ENCODE measurements at places on chromosomes 1 and 21. TPM values are rescaled to one million over a fixed set of nuclear protein-coding genes. Genes with fewer than 3 reads are reported as not detected.

Gene FCGR2B
- total RNA-seq, result 0.36 TPM

DNA sequence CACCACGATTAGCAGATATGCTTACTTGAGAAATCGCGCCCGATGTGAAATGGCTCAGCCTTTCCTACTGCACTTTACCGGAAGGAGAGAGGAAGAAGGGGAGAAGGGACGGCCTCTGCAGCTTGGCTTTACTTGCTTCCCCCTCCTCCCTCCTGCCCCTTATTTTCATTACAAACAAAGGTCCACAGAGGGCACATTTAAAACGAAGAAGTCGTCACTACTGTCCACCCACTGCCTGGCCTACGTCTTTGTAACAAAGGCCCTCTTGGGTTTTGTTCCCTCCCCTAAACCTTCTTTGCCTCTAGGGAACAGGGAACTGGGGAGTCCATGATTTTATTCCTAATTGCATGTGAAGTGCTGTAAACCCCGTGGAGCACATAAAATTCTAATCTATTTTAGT is 308.5 kb downstream of the LMX1A start:
- H3K4me3 ChIP-seq, result no peak overlapping the region
- peak overlapping the region; percentile 42 for H3K27ac ChIP-seq
- no peak for DNase-seq
- H3K36me3 ChIP-seq, result no peaks in the 10 kb centered on the region

GRCh38 chr1:217482356-217483102 is 148.4 kb downstream of the GPATCH2 start:
- H3K4me3 ChIP-seq, result no peak overlapping the region
- H3K27me3 ChIP-seq, result no peaks in the 10 kb centered on the region
- DNase-seq, result no peak
- H3K36me3 ChIP-seq, result peaks cover 23% of the 10 kb centered on the region
- no peak overlapping the region for H3K27ac ChIP-seq

Gene CNN3
- total RNA-seq, result 342 TPM

Gene SRSF10
- 220 TPM for total RNA-seq

DNA sequence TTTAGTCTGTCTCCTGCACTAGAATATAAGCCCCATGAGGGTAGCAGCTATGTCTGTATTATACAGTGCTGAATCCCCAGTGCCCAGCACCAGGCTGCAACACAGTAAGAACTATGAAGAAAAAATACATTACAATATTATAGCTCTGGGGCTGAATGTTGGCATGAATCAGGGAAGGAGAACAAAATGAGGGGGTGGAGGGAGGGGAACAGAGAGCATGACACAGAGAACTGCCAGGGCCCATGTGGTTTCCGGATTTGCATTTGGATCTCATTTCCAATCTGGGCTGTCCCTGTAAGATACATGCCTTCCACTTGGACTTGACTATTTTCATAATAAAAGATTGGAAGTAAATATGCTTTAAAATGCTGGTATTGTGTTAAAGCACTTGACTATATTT is 35.8 kb downstream of the C1orf198 start:
- no peak overlapping the region for H3K27ac ChIP-seq
- H3K4me3 ChIP-seq, result no peak overlapping the region
- H3K36me3 ChIP-seq, result peaks cover 3% of the 10 kb centered on the region
- DNase-seq, result no peak
- H3K4me1 ChIP-seq, result peaks cover 6% of the 10 kb centered on the region

DNA sequence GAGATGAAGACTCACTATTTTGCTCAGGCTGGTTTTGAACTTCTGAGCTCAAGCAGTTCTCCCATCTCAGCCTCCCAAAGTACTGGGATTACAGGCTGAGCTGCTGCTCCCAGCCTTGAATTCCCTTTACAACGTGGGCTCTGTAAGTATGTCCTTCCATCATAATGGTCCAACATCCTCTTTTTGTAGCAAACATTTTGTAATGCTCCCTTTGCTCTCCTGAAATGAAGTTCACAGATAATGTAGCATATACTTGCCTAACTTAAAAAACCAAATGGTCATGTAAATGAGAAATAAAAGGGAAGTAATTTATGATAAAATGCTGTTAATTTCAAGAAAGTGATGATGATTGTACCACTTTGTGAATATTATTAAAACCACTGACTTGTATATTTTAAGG is 30.5 kb upstream of the THEM4 start:
- DNase-seq, result no peak
- H3K27me3 ChIP-seq, result no peaks in the 10 kb centered on the region
- H3K4me3 ChIP-seq, result no peak overlapping the region
- peaks cover 48% of the 10 kb centered on the region for H3K4me1 ChIP-seq
- H3K27ac ChIP-seq, result no peak overlapping the region

DNA sequence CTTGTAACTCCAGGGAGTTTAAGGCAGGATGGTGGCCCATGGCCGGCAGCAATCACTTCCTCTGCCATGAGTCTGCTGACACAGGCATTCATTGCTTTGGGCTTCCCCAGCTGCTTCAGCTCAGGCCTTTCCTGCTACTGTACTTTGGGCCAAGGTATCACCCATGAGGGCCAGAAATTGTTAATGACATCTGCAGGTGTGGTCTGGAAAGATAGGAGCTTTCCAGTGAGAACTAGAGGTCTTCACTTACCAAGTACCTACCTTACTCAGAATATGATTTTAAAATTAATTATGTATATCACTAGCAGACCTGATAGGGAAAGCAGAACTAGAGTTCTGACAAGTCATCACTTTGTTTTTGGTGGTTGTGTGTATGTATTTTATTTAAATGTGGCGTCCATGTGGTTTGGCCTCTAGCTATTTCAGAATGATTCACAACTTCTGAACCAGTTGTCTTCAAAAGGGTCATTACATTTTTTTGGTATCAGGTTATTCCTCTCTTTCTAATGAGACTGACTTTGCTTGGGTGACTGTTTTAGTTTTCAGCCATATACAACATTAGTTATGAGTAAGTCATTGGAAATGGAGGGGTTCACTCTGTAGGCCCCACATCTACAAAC is 2.7 kb downstream of the RGL1 start:
- H3K4me3 ChIP-seq, result no peak overlapping the region

- H3K27me3 ChIP-seq, result no peaks in the 10 kb centered on the region
- peaks cover 9% of the 10 kb centered on the region for H3K4me1 ChIP-seq
- peaks cover 2% of the 10 kb centered on the region for H3K36me3 ChIP-seq
- no peak overlapping the region for H3K4me3 ChIP-seq
Observed at GRCh38 chr1:203638103-203638475, 11.5 kb downstream of the ATP2B4 start.

DNA sequence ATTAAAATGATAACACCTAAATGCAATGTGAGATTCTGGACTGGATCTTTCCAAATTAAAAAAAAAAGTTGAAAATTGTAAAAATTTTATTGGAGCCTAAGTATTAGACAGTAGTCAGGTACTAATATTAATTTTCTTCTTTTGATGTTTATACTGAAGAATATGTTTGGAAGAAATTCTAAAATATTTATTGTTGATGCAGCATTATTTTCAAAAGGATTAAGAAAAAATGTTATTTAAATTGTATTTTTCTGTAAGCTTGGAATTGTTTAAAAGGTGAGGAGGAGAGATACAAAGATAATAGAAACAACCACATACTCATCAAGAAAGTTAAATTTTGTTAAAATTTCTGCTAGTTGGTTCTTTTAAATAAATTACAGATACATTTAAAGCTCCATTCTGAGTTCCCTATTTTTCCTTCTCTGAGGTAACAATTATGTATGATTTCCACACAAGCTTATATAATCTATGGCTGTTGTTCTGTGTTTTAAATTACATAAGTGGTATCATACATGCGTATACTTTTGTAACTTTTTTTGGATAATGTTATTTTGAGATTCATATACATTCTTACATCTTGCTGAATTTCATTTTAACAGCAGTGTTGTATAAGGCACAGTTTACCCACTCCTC is 180.3 kb upstream of the RGS18 start:
- no peak overlapping the region for H3K27ac ChIP-seq
- H3K36me3 ChIP-seq, result peaks cover 4% of the 10 kb centered on the region
- no peak for DNase-seq
- H3K4me3 ChIP-seq, result no peak overlapping the region
- H3K4me1 ChIP-seq, result no peaks in the 10 kb centered on the region

DNA sequence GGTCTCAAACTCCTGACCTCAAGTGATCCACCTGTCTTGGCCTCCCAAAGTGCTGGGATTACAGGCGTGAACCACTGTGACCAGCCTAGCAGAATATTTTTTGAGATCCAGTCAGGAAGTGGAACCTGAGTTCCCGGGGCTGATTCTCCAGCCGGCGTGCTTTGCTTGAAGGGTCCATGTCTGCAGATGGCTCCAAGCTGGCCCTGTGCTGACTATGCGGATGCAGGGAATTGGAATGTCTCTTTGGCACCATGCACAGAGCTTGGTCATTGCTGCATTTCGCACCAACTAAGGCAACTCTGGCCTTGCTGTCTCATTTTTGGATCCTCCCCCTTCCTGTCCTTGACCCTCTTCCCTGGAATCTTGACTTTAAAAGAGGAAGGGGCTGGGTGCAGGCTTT is 28.1 kb downstream of the ARHGEF10L start:
- no peak for DNase-seq
- peaks cover 2% of the 10 kb centered on the region for H3K36me3 ChIP-seq
- no peak overlapping the region for H3K4me3 ChIP-seq
- H3K27me3 ChIP-seq, result peaks cover 43% of the 10 kb centered on the region
- H3K4me1 ChIP-seq, result peaks cover 11% of the 10 kb centered on the region

Gene DIRAS3
- 7.4 TPM for total RNA-seq

GRCh38 chr1:182121787-182122186 is 60.3 kb upstream of the ZNF648 start:
- H3K27ac ChIP-seq, result peak overlapping the region; percentile 23
- H3K4me3 ChIP-seq, result no peak overlapping the region
- H3K4me1 ChIP-seq, result peaks cover 35% of the 10 kb centered on the region
- DNase-seq, result no peak
- H3K36me3 ChIP-seq, result no peaks in the 10 kb centered on the region

Gene AMY2A
- total RNA-seq, result not detected

- no peak for DNase-seq
- H3K4me3 ChIP-seq, result no peak overlapping the region
- no peaks in the 10 kb centered on the region for H3K4me1 ChIP-seq
- no peaks in the 10 kb centered on the region for H3K36me3 ChIP-seq
- no peaks in the 10 kb centered on the region for H3K27me3 ChIP-seq
Observed at GRCh38 chr1:147496571-147497210, 44.6 kb upstream of the BCL9 start.

DNA sequence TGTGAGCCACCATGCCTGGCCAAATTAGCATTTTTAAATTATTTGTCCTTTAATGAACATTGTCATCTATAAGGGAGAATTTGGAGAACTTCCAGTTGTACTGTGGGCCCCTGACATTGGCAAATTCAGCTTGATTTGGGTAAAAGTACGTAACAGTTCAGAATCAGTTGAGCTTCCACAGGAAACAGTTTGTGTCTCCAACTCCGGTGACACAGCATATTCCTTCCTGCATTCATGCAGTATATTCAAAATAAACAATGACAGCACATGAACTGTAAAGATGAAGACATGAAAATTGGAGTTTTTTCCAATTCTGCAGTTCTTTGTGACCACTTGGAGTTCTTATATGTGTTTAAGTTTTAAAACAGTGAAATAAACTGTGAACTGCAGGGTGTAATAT is 28.2 kb downstream of the RNF220 start:
- H3K4me3 ChIP-seq, result no peak overlapping the region
- peaks cover 21% of the 10 kb centered on the region for H3K27me3 ChIP-seq
- H3K36me3 ChIP-seq, result no peaks in the 10 kb centered on the region

GRCh38 chr1:29687601-29688244 is 451.4 kb downstream of the PTPRU start:
- peaks cover 6% of the 10 kb centered on the region for H3K4me1 ChIP-seq
- no peaks in the 10 kb centered on the region for H3K36me3 ChIP-seq
- peaks cover 28% of the 10 kb centered on the region for H3K27me3 ChIP-seq
- no peak for DNase-seq

Gene TSACC
- total RNA-seq, result 0.65 TPM

GRCh38 chr21:41766883-41767605 is at the start of gene RIPK4:
Gene RIPK4, minus strand, starts transcription at chr21:41767052. Its CDS starts 11 bp downstream, at chr21:41767041.
- peak; percentile 84 for DNase-seq
- no peaks in the 10 kb centered on the region for H3K36me3 ChIP-seq
- peak within 1 kb of the TSS; percentile 93 for H3K4me3 ChIP-seq
- peaks cover 33% of the 10 kb centered on the region for H3K27me3 ChIP-seq
- peak within 1 kb of the TSS; percentile 97 for H3K27ac ChIP-seq
- H3K4me1 ChIP-seq, result peaks cover 68% of the 10 kb centered on the region

Gene DMRTA2
- 0.20 TPM for total RNA-seq

- H3K36me3 ChIP-seq, result peaks cover 8% of the 10 kb centered on the region
- H3K27ac ChIP-seq, result no peak overlapping the region
- H3K4me3 ChIP-seq, result no peak overlapping the region
- no peaks in the 10 kb centered on the region for H3K4me1 ChIP-seq
- no peaks in the 10 kb centered on the region for H3K27me3 ChIP-seq
Observed at GRCh38 chr1:109354929-109355328, 42.8 kb downstream of the SORT1 start.

- no peaks in the 10 kb centered on the region for H3K36me3 ChIP-seq
- peaks cover 27% of the 10 kb centered on the region for H3K27me3 ChIP-seq
- DNase-seq, result no peak
Observed at GRCh38 chr1:207920444-207921021, 9.6 kb upstream of the CD34 start.

DNA sequence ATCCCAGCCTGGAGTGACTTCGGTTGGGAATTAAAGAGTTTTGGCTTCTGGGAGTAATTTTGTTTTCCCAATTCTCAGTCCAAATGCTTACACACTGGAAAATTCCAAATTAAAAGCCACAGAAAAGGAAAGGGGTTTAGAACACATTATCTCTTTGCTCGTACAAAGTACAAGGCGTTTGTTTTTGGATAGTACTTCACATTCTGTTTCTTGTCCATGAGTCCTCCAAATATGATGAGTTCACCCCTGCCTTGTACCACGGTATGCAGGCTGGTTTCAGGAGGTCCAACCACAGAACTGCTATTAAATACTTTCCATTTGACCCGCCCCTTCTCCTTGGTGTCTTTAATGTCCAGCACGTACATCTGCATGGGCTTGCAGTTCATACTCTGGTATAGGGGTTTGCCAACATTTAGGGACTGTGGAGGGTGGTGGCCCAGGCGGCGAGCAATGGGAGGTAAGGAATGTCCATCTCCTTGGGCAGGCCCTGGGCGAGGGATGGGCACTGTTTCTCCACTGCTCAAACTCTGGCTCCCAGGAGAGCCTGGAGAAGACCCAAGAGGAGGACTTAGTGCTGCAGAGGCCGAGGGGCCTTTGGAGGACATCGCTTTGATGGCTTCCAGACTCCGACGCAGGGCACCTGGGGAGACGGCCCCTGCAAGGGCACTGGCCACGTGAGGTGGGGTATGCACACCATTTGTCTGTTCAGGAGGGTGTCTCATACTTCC is 13.7 kb upstream of the CPLANE2 start:
- H3K27me3 ChIP-seq, result no peaks in the 10 kb centered on the region
- no peak overlapping the region for H3K27ac ChIP-seq
- peaks cover 23% of the 10 kb centered on the region for H3K36me3 ChIP-seq
- DNase-seq, result no peak

GRCh38 chr1:214050513-214051401 is 63.0 kb downstream of the PROX1 start:
- H3K27me3 ChIP-seq, result no peaks in the 10 kb centered on the region
- peak overlapping the region; percentile 70 for H3K27ac ChIP-seq
- H3K4me3 ChIP-seq, result peak overlapping the region; percentile 4
- peaks cover 3% of the 10 kb centered on the region for H3K36me3 ChIP-seq
- H3K4me1 ChIP-seq, result peaks cover 25% of the 10 kb centered on the region

- H3K4me3 ChIP-seq, result peak within 1 kb of the TSS; percentile 93
- peaks cover 2% of the 10 kb centered on the region for H3K36me3 ChIP-seq
- peak; percentile 82 for DNase-seq
- no peaks in the 10 kb centered on the region for H3K27me3 ChIP-seq
Observed at GRCh38 chr1:155562581-155563376, at the start of gene ASH1L. Gene ASH1L, minus strand, starts transcription at chr1:155562803. Its CDS starts 41,284 bp downstream, at chr1:155521519.

- DNase-seq, result no peak
- peaks cover 20% of the 10 kb centered on the region for H3K27me3 ChIP-seq
- H3K36me3 ChIP-seq, result no peaks in the 10 kb centered on the region
- H3K4me3 ChIP-seq, result no peak overlapping the region
- peaks cover 3% of the 10 kb centered on the region for H3K4me1 ChIP-seq
- no peak overlapping the region for H3K27ac ChIP-seq
Observed at GRCh38 chr1:108007531-108007930, 42.6 kb upstream of the VAV3 start.

Measured in progenitor cell of endocrine pancreas (in vitro differentiated cells).